ENCODE measurements at places on chromosomes 13 and 19.

GRCh38 chr13:30818323-30818960, 83.1 kb downstream of the ALOX5AP start:
- no peak for DNase-seq

DNA sequence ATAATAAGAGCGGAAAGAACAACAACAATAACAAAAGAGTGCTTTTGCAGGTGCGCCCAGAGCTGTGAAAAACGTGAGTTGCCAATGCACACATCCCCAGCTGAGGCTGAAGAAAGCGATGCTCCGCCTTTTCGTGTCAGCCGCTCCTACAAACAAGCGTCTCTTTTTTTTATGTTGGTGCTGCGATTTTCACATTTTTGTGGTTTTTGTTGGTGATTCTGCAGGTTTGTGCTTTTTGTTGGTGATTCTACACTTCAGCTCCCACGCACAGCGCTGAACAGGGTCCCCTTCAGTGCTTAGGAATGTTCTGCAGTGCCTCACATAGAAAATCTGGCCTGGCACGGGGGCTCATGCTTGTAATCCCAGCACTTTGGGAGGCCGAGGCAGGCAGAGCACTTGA, 7.3 kb upstream of the SBK3 start:
- no peak for DNase-seq

DNA sequence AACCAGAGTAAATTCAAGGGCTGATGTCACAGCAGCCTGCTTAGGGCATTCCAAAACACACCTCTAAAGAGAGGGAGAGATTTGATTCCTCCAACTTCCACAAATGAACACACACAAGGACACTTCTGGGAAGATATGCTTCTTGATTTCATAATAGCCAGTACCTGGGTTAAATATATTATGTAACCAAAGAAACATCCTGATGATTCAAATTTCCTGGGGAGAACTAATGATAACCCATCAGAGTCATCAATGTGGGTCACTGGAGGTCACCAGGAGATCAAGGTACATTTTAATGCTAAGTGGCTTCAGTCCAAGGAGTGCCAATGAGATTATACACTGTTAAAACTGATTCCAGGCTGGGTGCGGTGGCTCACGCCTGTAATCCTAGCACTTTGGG, 54.0 kb upstream of the DOCK9 start:
- DNase-seq: no peak

- DNase-seq: no peak
Measured at GRCh38 chr19:1836458-1837221, 11.6 kb downstream of the REXO1 start.

GRCh38 chr13:67283637-67284036, 53.5 kb upstream of the PCDH9 start:
- DNase-seq: no peak

DNA sequence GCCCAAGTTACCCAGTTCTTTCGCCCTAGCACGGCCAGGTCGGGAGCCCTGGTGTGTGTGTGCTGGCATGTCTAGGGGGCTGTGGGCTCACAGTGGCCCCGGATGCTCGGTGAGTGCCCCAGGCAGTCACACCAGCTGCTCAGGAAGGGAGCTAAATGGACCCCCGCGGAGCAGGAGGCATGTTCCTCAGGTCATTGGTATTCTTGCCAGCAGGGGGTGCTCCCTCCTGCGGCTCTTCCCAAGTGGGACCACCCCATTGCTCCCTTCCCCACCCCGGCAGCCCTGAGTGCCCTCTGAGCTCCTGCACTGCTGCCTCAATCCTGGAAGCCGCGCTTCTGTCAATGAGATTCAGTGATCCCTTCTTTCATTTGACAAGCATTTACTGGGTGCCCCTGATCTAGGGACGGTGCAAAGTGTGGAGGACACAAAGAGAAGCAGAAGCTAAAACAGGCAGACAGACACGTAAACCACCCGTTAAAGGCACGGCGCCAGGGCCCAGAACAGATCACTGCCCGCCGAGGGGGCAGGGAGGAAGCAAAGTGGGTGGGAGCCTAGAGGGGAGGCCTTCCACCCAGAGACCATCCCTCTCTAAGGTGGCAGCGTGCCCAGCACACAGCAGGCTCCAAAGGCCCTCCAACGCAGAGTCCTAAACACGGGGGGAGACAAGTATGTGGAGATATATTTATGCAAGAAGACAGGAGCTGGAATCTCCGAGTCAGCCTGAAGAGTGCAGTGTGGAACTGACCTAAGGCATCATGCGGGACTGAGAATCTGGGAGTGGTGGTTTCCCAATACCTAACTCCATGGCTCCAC, 5.2 kb upstream of the ADPRHL1 start:
- no peak for DNase-seq

- DNase-seq: no peak
Measured at GRCh38 chr13:98488736-98489135, 88.2 kb downstream of the STK24 start.

- no peak for DNase-seq
Measured at GRCh38 chr13:35727881-35728280, 251.4 kb upstream of the MAB21L1 start.

- DNase-seq: no peak
Measured at GRCh38 chr13:27918918-27919658, 712 bp upstream of the PDX1 start.

DNA sequence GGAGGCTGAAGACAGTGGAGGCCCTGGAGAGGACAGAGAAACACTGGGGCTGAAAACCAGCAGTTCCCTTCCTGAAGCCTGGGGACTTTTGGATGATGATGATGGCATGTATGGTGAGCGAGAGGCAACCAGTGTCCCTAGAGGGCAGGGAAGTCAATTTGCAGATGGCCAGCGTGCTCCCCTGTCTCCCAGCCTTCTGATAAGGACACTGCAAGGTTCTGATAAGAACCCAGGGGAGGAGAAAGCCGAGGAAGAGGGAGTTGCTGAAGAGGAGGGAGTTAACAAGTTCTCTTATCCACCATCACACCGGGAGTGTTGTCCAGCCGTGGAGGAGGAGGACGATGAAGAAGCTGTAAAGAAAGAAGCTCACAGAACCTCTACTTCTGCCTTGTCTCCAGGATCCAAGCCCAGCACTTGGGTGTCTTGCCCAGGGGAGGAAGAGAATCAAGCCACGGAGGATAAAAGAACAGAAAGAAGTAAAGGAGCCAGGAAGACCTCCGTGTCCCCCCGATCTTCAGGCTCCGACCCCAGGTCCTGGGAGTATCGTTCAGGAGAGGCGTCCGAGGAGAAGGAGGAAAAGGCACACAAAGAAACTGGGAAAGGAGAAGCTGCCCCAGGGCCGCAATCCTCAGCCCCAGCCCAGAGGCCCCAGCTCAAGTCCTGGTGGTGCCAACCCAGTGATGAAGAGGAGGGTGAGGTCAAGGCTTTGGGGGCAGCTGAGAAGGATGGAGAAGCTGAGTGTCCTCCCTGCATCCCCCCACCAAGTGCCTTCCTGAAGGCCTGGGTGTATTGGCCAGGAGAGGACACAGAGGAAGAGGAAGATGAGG, 1.5 kb downstream of the PPP1R15A start:
- no peak for DNase-seq
